Stimulated activated CD8-positive, alpha-beta memory T cell treated with anti-CD3 and anti-CD28 coated beads, Interleukin-15, amount 100 ng/mL, for 4 hours (primary cell): ENCODE measurements at places on chromosomes 16 and 17.

DNA sequence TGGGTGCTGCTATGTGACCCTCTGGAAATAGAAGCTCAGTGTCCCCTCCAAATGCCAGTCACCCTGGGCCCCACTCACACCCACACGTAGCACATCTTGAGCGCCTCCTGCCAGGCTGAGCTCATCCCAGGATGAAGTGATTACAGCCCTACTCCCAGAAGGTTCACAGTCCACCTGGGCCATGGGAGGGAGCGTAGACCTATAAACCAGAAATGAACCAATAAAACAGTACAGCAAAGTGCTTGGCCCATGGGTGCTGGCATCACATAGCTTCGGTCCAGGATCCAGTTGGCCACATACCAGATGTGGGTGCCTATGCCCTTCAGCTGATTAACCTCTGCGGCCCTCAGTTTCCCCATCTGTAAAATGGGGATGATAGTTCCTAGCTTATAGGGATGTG, 2.2 kb upstream of the BICDL2 start:
- no peak for DNase-seq

GRCh38 chr17:74801896-74802295, 25.8 kb upstream of the NAT9 start:
- DNase-seq, result no peak

DNA sequence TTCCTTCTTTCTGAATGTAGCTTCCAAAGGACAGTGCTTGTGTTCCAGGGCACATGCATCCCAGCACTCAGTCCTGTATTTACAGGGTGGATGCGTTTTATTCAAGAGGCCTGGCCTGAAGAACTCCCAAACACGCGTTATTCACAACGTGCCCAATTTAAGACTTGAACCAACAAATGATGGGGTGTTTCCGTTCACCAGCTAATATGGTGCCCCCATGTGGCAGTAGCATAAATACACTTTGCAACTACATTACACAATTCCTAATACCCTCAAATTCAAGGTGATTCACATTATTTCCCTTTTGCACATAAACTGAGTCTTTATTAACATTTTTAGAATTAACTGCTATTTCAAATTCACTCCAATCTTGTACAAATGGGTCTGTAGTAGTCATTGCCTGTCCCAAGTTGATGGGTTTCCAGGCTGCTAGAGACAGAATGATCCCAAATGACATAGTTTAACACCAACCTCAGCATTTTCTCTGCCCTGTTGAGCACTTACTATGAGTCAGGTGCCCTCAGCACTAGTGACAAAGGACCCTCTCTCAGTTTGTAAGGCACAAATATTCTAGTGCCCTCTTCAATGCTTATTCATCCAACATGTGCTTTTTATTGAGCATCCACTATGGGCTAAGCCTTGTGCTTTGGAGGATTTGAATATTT, 26.9 kb downstream of the HSD17B2 start:
- no peak for DNase-seq

GRCh38 chr17:21200590-21201297, 13.2 kb downstream of the TMEM11 start:
- DNase-seq, result no peak

DNA sequence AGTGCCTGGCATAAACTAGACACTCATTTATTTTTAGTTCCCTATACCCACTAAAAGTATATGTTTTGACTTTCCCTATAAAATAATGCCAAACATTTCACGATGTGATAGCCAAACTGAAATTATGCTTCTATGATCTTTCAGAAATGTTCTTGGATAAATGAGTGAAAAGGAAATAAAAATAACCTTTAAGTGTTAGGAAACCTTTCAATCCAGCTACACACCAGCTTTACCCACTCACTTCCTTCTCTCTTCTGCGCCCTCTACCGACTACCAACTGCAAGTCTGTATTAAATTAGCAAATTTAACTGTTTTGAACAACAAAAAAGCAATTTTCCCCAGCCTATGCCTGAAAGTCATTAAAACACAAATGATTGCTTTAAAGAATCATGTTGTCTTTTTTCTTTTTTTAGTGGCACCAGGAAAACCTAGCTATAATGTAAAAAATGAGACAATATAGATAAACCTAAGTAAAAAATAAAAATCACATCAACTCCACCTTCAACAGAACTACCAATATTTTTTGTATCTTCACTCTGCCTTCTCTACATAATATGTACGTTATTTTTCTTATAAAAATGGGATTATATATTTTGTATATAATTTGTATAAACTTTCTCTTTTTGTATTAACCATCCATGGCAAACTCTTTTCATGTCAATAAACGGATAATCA, 13.2 kb upstream of the TMEM100 start:
- DNase-seq, result no peak

DNA sequence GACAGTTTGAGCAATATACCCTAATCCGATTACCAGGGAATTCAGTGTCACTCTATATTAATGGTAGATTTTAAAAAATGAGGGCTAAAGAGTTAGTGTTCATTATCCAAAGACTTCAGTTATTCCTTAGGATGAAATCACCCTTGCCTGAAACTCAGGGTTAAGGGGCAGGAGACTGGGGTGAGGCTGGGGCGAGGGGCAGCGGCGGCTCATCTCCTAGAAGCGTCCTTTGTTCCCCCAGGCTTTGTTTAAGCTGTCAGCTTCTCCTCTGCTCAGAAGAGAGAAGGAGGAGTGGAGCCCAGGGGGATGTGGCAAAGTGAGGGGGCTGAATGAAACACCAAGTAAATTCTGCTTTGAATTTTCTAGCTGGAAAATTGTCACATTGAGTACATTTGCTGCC, 117.7 kb upstream of the ELAC2 start:
- DNase-seq, result no peak

GRCh38 chr17:59892924-59893675, at the start of the genes RPS6KB1 and TUBD1:
Gene RPS6KB1, plus strand, starts transcription at chr17:59893121. Its CDS starts 64 bp downstream, at chr17:59893185.
Gene TUBD1, minus strand, starts transcription at chr17:59892943. Its CDS starts 1,941 bp downstream, at chr17:59891002.
- DNase-seq, result peak; percentile 94

DNA sequence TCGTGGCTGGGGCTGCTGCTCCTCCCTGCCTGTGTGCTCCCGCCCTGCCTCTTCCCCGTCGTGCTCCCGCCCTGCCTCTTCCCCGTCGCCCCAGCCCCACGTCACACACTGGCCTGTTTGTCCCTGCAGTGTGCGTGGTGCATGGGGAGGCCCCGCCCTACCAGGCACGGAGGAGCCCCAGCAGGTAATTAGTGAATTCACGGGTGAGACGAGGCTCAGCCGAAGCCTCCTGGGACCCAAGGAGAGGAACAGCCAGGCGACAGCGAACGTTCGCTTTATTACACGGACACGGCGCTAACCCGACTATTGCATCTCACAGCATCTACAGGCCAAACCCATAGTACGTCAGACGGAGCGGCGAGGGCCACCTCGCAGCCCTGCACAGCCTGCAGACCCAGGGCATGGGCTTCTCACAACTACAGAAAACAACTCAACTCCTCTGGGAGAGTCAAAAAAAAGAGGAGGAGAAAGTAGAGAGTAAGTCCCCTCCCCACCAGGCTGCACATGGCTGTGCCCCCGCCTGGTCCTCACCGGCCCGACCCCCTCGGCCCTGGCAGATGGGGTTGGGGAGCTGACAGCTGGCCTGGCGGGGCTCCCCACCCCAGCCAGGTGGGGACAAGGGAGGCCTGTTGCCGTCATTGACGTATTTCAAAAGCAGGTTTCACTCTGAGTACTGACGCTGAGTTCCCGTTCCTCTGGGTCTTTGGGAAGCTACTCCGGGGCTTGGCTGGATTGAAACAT, 4.3 kb upstream of the PABPN1L start:
- no peak for DNase-seq

DNA sequence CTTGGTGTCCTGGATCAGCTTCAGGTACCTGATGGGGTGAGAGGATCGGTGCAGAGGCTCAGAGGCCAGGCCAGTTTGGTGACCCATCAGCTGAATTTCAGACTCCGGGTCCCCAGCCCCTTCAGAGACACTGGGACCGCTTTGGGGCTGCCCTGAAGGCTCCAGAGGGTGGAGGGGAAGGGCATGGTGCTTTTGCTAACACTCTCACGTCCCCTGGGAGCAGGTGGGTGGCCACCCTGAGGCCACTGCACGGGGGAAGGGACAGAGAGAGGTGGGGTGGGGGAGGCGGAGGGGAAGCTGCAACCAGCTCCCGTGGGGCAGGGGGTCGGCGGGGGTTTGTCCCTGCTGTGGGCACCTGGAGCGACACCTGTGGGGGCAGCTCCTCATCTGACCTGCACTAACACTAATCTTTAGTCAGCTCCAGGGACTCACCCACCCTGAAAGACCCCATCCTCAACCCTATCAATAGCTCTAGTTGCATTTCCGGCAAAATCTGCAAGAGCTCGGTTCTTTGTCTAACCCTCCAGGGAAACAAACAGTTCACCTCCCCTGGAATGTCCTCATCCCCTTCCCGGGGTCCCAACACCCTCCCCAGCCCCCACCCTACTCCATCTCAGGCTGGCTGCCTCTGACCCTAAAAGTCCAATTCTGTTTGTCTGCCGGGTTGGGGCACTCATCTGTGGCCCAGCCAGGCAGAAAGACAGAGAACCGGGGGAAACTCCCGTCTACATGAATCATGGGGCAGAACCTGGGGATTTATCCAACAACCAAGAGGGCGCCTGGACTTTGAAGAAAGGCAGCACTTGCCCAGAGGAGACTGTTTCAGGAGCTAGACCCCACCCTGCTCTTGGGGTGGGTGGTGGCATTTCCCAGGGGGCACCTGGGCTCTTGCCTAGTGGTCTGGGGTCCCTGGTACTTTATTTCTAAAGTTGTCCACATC, 91.9 kb upstream of the CBX4 start:
- no peak for DNase-seq

- DNase-seq, result no peak
These were observed 8.7 kb downstream of the ADCY7 start for GRCh38 chr16:50275098-50275415.

DNA sequence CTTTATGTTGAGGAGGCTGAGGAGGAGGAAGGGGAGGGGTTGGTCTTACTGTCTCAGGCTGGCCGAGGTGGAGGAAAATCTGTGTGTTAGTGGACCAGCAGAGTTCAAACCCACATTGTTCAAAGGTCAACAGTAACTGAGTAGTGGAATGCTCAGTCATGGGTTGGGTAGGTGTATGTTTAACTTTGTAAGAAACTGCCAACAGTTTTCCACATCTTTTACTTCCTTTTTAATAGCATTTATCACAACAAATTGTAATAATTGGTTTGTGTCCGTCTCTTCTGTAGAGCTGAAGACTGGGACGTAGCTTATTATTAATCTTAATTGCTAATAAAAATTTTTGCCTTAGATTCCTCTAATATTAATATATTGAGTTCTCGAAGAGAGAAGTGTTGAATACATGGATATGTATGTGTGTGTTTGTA, 5.3 kb downstream of the ATP6V0A1 start:
- no peak for DNase-seq

DNA sequence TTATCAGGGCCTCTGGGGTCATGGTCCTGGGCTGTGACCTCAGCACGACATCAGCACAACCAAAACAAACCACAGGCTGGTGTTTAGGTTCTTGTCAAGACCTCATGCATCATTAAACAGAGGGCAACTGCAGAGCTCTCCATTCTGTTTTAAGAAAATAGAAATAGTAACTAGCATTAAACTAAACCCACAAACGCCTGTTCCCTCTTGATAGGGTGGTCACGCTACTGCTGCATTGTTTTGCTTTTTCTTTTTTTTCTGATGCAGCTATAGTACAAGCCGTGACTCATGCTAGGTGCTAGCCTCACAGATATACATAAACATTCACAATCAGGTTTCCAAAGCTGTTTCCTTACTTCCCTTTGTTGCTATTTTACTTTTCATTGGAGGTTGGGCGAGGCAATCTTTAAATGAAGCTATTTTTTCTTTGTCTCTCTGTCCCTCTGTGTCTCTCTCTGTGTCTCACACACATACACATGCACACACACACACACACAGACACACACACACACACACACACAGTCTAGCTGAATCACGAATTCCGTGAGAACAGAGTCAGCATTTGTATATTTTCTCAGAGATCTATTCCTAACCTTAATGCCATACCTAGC, 310.3 kb downstream of the CDH13 start:
- DNase-seq, result no peak

GRCh38 chr16:2585651-2586081, 47.8 kb downstream of the PDPK1 start:
- DNase-seq, result no peak

DNA sequence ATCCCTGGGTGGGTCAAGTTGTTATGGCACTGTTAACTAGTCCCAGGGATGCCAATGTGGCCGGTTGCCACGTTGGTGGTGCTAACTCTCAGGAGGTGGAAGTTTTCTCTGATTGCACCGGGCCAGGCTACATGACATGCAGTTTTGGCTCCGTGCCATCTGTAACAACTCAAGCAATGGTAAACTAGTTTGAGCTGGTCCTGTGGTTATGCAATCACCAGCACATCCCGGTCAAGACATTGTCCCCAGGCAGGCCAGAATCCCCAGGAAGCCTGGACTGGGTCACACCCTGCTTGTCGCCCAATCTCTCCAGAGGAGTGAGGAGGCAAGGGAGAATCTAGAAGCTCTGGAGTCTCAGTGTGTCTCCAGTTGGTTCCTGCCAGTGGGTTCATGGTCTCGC, 10.1 kb upstream of the CCL17 start:
- no peak for DNase-seq

GRCh38 chr17:57946798-57947358, 8.3 kb downstream of the CUEDC1 start:
- DNase-seq, result no peak

DNA sequence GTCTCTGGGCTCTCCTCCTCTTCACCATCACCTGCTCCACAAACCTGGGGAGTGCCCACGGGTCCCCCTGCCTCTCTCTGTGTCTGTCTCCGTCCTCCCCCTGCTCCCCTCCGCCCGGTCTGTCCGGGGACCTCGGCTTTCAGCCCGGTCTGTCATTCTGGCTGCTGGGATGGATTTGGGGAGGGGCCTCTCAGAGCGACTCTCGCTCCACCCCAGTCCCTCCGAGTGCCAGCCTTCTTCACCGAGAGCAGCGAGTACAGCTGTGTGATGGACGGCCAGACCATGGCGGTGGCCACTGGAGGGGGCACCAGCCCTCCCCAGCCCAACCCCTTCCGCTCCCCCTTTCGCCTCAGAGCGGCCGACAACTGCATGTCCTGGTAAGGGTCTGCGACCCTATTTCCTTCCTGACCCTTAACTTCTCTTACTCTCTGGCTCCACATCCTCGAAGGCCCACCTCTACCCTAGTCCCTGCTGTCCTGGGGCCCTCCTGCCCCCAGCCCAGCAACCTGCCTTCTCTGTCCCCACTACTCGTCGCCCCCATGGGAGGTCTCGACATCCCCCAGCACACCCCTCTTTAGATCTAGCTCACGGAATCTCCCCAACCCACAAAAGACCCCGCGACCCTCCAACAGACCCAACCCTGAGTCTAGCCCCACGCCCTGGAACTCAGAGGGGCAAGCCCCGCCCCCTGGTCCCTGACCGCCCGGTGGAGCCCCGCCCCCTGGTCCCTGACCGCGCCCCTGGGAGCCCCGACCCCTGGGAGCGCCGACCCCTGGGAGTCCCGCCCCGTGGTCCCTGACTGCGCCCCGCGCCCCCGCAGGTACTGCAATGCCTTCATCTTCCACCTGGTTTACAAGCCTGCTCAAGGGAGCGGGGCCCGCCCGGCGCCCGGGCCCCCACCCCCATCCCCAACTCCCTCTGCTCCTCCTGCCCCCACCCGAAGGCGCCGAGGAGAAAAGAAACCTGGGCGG, 5.6 kb upstream of the CXCL16 start:
- no peak for DNase-seq
